ENCODE measurements at places on chromosomes 4 and X.

- no peak for DNase-seq
These were observed 46.9 kb downstream of the XIAP start for GRCh38 chrX:123906557-123907316.

GRCh38 chrX:42934020-42934726 is 156.2 kb upstream of the PPP1R2C start:
- no peak for DNase-seq

DNA sequence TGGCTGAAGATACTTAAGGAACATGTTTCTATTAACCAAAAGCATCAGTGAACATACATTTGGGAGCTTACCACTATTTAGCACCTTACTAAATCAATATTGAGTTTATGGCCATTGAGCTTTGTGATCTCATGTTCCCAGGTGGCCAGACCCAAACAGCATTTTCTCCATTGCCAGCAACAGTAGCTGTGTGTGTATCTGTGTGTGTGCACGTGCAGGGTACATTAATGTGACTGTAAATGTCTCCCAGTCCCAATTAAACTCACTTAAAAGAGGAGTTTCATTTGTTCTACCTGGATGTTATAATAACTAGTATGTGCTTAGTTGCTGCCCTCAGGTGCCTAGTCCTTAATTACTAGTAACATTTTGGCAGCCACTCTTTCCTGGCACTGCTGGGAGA is 282.4 kb downstream of the NR3C2 start:
- no peak for DNase-seq

GRCh38 chrX:66262807-66263206 is 98.8 kb downstream of the HEPH start:
- no peak for DNase-seq

DNA sequence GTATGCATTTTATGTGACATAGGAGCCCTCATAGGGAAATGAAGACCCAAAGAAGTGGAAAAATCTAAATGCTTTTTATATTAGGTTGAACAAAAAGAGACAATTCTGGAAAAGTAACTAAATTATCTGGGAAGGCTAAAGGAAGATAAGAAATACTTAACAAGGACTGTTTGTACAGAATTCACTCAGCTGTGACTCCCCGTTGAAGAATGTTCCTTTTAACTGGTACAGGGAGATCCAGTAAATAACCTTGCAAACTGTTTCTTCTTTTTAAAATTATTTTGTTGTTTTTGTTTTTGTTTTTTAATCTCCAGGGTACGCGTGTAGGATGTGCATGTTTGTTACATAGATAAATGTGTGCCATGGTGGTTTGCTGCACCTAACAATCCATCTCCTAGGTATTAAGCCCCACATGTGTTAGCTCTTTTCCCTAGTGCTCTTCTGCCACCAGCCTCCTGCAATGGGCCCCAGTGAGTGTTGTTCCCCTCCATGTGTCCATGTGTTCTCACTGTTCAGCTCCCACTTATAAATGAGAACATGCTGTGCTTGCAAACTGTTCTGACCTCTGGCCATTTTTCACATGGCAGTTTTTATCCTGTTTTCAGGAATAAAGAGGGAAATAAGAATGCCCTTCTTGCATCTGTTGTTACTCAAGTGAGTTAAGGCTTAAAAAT is 81.7 kb downstream of the PWWP3B start:
- DNase-seq = no peak

GRCh38 chr4:44221407-44221806 is 227.2 kb downstream of the KCTD8 start:
- DNase-seq = no peak

DNA sequence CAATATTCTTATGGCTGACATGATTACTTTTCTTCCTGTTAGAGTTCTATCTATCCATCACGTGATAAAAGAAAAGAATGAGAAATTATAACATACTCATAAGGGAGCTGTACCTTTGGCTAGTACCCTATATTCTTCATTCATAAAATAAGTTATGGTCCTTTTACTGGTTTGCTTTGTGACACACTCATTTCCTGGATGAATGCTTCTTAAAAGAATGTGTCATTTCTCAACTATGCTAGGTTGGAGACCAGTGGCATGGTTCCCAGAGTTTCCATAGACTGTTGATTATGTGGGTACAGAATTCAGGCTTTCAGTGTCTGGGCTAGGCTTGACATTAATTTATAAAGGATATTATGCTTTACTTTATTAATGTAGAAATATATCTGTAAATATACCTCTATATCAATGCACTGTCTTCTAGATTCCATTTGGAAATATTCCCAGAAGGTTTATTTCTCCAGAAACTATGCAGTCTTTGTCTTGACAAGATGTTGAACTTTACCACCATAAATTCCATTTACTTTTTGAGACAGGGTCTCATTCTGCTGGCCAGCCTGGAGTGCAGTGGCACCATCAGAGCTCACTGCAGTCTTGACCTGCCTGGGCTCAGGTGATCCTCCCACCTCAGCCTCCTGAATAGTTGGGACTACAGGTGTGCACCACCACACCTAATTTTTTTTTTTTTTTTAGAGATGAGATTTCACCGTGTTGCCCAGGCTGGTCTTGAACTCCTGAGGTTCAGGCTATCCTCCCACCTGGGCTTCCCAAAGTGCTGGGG is 23.8 kb downstream of the NUDT6 start:
- DNase-seq = no peak

- no peak for DNase-seq
These were observed 17.7 kb upstream of the CEP135 start for GRCh38 chr4:55931043-55931442.

DNA sequence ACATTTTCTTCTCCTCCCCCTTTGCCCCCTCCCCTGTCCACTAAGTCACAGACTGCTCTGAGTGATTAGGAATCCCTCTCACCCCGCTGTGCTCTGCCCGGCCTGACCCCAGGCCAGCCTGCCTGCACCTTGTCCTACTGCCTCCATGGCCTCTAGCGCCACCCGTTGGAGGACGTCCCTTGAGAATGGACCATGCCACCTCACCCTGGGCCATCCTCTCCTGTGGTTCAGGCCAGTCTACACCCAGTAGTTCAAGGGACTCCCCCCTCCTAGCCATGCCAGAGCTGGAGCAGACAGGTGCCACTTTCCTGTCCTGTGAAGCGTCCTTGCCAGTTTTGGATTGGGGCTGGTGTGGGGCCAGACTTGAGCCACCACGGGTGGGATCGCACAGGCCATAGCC is 9.7 kb upstream of the IRAK1 start:
- DNase-seq = no peak

DNA sequence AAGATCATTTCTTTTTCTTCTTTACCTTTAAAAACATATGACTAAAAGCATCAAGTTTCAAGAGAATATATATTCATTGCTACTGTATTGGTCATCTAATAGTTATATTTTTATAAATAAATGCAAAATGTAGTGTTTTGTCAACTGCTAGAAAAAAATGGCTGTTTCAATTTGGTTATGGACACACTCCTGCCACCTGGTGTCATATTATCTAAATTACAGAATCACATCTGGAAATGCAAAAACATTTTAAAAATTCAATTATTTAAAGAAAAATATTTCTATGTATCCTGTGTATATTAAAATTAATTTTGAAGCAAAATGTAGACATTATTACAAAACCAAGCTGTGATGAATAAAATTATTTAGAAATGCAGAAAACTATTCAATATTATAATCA is 329.4 kb upstream of the PCDH18 start:
- DNase-seq = no peak

DNA sequence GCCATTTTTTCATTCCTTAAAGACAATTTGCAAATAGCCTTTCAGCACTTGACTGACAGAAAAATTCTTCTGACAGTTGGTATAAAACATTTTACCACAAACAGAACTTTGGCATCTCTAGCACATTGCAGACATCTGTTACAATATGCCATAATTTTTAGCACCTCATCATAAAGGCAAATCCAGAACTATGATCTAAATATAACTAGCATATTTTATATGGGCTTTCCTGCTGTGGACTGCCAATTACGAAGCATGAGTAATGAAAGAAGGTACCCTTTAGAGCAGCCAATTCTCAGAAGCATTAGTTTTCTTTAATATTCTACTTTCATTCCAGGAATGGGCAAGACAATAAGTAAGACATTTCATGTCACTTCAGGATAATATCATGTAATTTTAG is 647.4 kb upstream of the GALNT7 start:
- no peak for DNase-seq

DNA sequence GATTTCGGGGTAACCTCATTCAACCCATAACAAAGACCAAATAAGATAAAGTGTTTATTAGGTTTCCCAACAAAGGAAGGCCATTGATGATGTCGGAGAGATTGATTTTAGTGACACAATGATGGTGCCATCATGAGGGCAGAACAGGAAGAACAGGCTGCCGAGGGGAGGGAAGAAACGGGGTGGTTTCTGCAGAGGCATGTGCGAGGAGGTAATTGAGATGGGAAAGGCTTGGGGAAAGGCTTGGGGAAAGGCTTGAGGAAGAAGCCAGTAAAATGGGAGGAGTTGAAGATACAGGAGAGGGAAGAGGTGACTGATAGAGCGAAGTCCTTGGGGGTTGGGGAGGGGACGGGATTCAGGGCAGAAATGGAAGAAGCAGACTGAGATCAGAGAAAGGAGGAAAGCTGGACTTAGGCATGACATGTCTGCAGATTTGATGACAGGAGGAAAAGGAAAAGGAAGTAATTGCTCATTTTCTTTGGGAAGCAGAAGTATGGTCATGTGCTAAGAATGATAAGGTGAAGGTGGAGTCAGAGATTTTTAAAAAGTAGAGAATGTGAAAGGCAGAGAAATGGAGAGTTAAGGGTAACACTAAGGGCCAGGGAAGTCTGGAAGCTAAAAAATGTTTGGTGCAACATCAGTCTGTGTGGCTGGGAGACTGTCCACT is 6.0 kb downstream of the HPSE start:
- DNase-seq = no peak

DNA sequence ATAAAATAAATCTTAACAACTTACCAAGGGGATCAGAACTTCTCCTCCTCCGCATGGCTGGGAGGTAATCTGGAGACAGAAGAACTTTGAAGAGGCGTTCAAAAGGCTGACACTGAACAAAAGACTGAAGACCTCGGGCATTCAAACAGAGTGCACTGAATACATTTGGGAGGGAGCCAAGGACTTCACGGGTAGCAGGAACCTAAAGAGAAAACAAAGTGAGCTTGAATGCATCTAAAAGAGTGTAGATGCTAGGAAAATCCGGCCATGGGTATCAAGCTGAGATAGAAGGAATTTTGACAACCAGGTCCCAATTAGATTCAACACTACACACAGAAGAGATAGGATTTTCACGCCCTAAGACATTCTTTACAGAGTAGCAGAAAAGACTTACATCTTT is 69.6 kb downstream of the HUWE1 start:
- no peak for DNase-seq

GRCh38 chr4:118337954-118338353 is 14.8 kb downstream of the PRSS12 start:
- no peak for DNase-seq

DNA sequence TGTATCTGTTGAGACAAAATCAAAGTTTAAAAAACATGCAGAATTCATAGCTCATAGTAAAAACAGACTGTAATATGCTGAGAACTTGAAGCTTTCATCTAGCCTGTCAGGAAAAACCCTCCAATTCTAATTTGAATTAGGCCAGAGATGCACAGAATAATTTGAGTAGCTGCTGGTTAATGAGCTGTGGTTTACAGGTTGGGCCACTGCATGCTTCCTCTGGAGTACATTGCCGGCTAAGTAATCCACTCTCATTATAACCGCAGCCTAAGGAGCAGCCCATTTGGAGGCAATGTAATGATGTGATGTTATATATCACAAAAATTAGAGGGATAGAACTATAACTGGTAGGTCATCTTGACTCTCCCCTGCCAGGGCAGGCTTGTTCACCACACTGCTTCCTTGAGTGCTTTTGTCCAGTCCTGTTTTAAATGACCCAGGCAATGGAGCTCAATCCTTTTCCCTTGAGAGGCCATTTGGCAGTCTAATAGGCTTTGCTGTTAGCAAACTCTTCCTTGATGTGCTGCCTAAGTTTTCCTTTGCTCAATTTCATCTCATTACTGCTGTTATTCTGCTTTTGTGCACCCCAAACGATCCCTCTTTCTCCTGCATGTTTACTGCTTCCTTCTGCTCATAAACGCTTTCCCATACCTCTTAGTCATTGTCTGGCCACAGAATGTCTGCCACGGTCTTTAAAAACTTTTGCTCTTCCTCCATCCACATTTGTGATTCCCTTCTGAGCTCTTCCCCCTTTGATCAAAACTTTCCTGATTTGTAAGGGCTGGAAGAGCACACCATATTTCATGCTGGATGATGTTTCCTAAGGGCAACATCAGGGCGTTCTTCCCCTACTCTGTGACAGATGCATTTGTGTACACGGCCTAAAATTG is 230.9 kb downstream of the C4orf33 start:
- no peak for DNase-seq

- no peak for DNase-seq
These were observed 680.4 kb downstream of the DMD start for GRCh38 chrX:32530802-32531403.

DNA sequence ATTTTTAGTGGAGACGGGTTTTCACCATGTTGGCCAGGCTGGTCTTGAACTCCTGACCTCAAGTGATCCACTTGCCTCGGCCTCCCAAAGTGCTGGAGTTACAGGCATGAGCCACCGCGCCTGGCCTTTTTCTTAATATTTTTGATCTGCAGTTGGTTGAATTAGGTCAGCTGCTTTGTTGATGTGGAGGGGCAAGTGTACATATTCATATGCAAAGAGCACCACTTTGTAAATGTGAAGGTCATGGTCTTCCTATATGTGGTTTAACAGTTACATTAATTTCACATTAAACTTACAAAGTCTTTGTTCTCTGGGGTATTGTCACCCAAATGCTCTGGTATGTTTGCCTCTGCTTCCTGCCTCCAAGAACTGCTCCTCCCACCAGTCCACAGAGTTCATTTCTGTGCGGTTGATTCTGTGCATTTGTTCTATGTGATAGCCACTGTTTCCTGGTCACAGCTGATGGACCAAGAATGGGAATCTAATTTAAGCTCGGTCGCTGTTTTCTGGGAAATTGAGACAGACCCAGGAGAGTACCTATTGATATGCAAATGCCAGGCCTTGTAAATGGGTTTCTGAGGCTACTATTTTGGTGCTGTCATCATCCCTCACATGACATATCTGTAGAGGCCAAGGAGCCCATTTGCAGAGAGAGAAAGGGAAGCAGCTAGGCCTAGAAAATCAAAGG is 26.9 kb upstream of the HPSE start:
- no peak for DNase-seq
